ENCODE measurements at places on chromosomes 2 and 18. TPM values are rescaled to one million over a fixed set of nuclear protein-coding genes. Genes with fewer than 3 reads are reported as not detected.
A peak's percentile ranks its signal among the peaks of the same experiment; 100 is the strongest.

The FOXI3 gene
- not detected for total RNA-seq

DNA sequence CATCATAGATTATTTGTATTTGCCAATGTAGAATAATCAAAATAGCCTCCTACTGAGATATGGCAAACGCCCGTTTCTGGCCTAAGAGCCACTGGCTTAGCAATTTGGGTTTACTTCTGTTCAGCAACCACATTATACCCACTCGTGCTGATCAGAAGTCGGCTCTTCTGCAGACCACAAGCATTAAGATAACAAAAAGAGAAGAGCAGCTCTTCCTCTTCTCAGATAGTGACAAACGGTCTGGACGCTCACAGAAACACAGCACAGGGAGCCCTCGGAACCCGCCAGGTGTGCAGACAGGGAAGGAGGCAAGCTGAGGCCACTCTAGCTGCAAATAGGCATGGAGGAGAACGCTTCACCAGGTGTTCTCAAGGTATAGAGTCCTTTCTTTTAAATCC, 164.0 kb downstream of the HDAC4 start:
- no peak overlapping the region for H3K27ac ChIP-seq
- DNase-seq, result no peak
- H3K36me3 ChIP-seq, result peaks cover 1% of the 10 kb centered on the region
- no peaks in the 10 kb centered on the region for H3K27me3 ChIP-seq
- no peak overlapping the region for H3K4me3 ChIP-seq

DNA sequence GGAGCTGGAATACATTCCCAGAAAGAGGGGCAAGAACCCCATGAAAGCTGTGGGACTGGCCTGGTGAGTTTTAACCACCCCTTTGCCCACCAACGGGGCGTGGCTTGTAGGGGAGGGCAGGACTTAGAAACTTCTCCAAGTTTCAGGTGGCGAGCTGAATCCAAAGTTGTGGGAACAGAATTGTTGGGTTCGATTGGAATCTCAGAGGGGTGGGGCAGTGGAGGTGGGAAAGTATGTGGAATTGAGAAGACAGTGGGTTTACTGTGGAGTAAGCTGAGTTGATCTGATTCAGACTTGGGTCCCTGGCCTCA, 1.1 kb downstream of the PNKD start:
- H3K4me1 ChIP-seq, result peaks cover 32% of the 10 kb centered on the region
- H3K27me3 ChIP-seq, result no peaks in the 10 kb centered on the region
- no peak for DNase-seq
- H3K36me3 ChIP-seq, result peaks cover 33% of the 10 kb centered on the region

GRCh38 chr2:109125593-109126500, 3.2 kb upstream of the SH3RF3 start:
- H3K27ac ChIP-seq, result peak overlapping the region; percentile 25
- no peaks in the 10 kb centered on the region for H3K36me3 ChIP-seq
- no peak overlapping the region for H3K4me3 ChIP-seq
- DNase-seq, result no peak

The BARD1 gene
- 33.3 TPM for total RNA-seq

- H3K4me1 ChIP-seq, result no peaks in the 10 kb centered on the region
- H3K4me3 ChIP-seq, result no peak overlapping the region
- no peak for DNase-seq
- H3K27ac ChIP-seq, result no peak overlapping the region
- H3K36me3 ChIP-seq, result no peaks in the 10 kb centered on the region
- no peaks in the 10 kb centered on the region for H3K27me3 ChIP-seq
Measured at GRCh38 chr2:215705771-215706361, 270.0 kb upstream of the FN1 start.

DNA sequence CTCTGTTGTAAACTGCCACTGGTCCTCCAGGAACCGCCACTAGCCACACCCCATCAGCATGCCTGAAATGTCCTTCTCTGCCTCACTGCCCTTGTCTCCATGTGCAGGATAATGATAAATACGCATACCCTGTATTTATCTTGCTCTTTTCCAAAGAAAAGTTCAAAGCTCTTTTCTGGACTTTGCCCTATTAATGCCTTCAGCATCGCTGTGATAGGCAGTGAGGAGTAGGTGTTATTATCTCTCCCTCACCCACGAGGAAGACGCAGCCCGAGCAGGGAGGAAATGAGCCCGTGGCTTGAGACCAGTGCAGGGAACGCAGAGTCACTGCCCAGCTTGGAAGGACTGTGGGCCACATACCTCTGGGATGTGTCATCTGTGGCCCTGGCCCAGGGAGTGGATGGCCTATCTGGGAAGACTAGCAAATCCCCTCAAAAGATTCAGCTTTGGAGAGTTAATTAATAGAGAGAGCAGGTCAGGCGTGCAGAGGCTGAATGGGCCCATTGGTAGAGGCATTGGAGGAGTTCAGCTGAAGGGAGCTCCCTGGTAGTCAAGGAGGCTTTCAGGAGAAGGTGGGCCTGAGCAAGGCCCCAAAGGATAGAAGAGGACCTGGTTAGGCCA, 39.5 kb upstream of the MCFD2 start:
- no peak for DNase-seq
- H3K36me3 ChIP-seq, result peaks cover 41% of the 10 kb centered on the region
- H3K27me3 ChIP-seq, result no peaks in the 10 kb centered on the region
- no peak overlapping the region for H3K27ac ChIP-seq
- H3K4me3 ChIP-seq, result no peak overlapping the region
- H3K4me1 ChIP-seq, result peaks cover 7% of the 10 kb centered on the region

The SEPTIN2 gene
- 210 TPM for total RNA-seq

DNA sequence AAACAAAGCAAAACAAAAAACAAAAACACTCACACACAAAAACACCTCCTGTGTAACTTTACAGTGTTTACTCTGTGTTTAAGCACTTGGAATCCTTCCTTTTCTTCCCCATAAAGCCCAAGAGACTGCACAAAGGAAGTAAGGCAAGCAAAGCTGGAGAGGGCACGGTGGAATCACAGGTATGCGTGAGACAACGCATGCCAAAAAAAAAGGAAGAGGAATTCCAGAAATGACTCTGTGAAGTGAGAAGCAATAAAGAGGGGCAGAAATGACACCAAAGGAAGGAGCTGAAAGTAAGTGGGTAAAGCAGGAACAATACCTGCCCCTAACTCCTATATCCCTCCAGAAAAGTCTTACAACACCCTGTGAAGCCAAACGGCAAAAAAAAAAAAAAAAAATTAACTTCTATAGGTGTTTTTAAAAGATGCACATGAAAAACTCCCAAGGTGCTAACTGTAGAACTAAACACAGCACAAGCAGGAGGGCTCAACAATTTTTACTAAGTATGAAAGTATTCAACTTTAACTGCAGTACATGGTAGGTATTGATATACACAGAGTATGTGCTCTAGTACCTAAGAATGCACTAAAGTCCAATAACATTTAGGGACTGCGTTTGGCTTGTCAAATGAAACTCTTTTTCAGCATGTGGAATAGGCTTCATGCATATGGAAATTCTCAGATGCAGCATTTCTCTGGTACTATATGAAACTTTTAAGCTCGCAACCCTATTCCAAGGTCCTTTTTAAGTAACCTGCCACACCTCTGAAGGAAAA, 9.1 kb downstream of the RND3 start:
- DNase-seq, result no peak
- peaks cover 3% of the 10 kb centered on the region for H3K27me3 ChIP-seq
- no peaks in the 10 kb centered on the region for H3K36me3 ChIP-seq
- H3K27ac ChIP-seq, result no peak overlapping the region

DNA sequence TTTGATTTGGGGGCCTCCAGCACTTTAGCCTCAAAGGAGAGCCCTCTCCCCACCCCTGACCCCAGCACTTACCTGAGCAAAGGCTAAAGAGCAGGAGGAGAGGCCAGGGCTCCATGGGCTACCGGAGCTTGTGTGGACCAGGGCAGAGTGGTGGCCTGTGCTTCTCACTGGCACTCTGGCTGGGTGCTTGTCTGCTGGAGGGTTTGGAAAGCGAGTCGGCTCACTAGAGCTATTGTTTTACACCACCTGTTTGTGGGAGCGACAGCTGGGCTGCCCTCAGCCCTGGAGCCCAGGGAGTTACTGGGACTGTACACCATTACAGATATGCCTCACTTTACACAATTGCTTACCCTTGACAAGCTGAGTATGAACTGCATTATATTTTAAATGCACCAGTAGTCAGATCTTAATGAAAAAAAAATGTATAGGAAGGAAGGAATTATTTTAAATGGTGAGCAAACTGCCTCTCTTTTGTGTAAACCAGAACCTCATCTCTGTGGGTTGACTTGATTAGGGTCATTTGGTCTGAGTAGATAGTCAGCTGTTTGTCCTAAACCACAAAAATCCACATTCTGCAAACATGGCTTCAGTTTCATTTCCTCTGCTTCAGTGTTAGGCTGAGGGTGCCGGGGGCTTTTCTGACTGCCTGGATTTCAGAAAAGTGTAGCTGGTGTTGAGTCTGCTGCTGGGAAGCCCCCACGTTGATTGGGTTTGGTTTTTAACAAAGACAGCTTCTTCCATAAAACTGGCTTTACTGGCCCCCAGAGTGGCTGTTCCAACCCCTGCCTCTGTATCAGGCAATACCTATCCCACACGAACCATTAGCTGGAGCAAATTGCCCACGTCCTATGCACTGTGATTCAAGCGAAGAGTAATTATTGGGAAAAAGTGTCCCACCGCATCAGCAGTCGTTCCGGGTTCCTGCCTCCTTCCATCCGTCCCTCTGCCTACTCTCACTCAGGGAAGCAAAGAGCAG, at the start of gene CHRNA1:
CHRNA1 (minus strand) TSS at position 193 of the 976 bp plus-strand sequence; CDS start at position 115, 78 bp downstream.
- no peak within 1 kb of the TSS for H3K27ac ChIP-seq
- no peak within 1 kb of the TSS for H3K4me3 ChIP-seq
- H3K4me1 ChIP-seq, result peaks cover 9% of the 10 kb centered on the region
- no peaks in the 10 kb centered on the region for H3K27me3 ChIP-seq
- no peak for DNase-seq

Data from activated CD8-positive, alpha-beta T cell treated with anti-CD3 and anti-CD28 coated beads for 36 hours (primary cell).